Stimulated activated CD4-positive, alpha-beta T cell treated with anti-CD3 and anti-CD28 coated beads, Interleukin-4, amount 100 ng/mL, for 4 hours (primary cell): ENCODE measurements at places on chromosomes 11 and 22.
A peak's percentile ranks its signal among the peaks of the same experiment; 100 is the strongest.

DNA sequence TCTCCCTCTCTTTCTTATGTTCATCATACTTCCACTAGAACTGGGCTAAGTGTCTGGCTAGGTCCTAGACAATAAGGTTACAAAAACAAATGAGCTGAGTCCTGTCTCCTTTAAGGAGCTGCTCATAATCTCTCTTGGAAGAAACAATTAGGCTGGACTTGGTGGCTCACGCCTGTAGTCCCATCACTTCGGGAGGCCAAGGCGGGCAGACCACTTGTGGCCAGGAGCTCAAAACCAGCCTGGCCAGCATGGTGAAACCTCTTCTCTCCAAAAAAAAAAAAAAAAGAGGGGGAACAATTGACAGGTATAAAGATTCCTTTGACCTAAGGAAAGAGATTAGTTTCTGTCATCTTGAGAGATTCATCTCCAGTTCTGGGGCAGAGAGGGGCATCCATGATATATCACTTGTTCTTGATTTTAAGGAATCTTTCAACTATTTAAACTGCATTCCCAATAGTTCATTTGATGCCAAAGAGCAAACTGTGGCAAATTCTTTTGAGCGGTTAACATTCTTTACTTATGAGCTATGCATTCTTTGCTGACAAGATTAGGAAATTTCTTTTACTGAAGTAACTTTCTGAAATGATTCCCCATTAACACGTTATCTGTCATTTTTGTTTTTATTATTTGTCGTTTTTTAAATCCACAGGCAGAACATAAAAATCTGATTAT lies 125.5 kb downstream of the C11orf87 start:
- DNase-seq, result no peak

GRCh38 chr11:104898685-104899013 lies 389 bp upstream of the CASP12 start:
- DNase-seq, result no peak

DNA sequence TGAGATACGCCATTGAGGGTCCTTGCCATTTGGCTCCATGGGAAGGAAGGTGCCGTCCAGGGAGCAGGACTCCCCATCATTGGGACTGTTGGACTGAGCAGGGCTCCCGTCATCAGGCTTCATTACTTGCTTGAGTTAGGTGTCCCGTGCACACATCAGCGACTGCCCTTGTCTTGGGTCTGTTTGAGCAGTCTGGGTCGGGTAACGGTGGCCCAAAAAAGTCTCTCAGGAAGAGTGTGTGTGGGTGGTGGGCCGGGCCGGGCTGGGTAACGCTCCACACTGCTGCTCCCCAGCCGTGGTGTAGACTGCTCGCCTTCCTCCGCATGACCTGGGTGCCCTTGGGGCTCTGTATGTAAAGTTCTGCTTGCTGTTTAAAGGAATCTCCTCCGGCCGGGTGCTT lies 293.5 kb downstream of the TBC1D22A start:
- DNase-seq, result no peak

- no peak for DNase-seq
Measured at GRCh38 chr11:123308077-123308476, 113.0 kb upstream of the CLMP start.

- peak; percentile 54 for DNase-seq
Measured at GRCh38 chr22:27801616-27802345, at the start of gene MN1. MN1 (minus strand) TSS chr22:27801756; CDS start chr22:27800543, 1,213 bp downstream.

DNA sequence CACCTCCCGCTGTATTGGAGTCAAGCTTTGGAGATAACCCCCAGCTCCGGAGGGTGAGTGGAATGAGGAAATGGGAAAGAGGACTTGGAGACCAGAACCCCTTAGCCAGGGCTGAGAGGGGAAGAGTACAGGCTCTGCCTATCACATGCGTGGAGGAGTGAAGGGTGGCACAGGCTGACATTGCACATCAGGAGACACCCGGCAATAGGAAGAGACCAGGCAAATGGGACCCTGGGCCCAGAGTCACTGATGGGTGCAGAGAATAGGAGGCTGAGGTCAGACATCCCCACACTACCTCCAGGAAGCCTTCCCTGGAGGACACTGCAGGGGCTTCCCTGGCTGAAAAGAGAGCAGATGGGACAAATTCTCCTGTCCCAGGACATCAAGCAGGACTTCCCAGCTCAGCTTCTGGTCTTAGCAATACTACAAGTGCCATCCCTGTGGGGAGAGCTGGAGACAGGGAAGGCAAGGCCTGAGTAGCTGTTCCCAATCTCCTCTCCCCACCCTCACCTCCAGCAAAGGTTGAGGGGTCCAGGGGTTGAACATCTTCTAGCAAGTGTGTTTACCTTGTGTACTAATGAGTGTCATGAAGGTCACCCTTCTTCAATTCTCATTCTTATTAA lies 160.7 kb downstream of the BUD13 start:
- DNase-seq, result no peak

- no peak for DNase-seq
Measured at GRCh38 chr11:44257338-44258189, 52.4 kb downstream of the ALX4 start.

DNA sequence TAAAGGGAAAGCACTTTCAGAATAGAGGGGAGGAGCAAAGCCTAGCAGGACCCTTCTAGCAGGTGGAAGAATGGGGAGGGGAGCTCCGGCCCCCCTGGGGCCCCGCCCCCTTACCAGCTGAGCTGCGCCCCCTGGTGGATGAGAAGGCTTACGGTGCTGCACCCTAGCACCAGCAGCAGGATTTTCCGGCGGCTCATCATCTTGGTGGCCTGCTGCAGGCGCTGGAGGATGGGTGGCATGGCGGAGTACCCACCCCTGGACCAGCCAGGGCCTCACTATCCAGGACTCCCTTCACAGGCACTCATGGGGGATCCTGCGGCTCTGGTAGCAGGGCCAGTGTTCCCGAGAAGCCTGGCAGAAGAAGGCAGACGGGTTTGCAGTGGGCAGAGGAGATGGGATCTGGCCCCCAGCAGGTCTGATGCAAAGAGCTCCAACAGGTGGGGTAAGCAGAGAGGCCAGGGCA lies 3.8 kb downstream of the GAL3ST3 start:
- peak; percentile 76 for DNase-seq

DNA sequence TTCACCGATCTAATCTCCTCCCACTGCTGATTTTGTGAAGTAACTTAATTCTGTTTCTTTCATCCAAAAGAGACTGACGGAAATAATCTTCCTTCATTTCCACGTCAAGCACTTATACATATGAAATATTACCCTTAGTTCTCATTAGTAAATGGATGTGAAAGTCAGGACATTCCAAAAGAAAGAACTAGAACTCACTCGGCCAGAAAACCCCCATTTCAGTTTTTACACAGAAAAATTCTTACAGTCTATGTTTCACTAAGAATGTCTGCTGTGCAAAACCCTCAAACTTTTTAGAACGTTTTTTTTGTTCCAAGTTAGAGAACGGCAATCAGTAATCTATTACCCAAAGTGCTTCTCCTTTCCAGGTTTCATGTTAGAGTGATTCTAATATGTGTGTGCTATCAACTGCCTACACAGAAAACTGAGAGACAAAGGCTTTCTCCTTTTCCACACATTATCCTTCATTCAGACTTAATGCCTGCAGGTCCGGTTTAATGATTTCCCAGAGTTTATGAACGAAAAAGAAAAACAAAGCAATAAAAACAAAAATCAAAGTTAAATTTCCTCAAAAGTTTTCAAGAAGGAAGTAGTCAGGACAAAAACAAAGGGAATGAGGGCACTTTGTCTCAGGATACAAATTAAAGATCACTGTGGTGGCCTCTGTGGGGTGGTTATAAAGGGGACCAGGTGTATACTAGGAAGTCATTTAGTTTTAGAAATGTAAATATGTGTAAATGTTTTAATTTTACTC lies 11.3 kb upstream of the SESN3 start:
- DNase-seq, result no peak
